ENCODE measurements at places on chromosomes 11 and 22. TPM values are rescaled to one million over a fixed set of nuclear protein-coding genes. Genes with fewer than 3 reads are reported as not detected.

GAL3ST1 gene
- not detected for total RNA-seq

GRCh38 chr11:12292766-12293165 is 84.6 kb upstream of the PARVA start:
- DNase-seq: no peak

CECR2 gene
- 0.50 TPM for total RNA-seq

DNA sequence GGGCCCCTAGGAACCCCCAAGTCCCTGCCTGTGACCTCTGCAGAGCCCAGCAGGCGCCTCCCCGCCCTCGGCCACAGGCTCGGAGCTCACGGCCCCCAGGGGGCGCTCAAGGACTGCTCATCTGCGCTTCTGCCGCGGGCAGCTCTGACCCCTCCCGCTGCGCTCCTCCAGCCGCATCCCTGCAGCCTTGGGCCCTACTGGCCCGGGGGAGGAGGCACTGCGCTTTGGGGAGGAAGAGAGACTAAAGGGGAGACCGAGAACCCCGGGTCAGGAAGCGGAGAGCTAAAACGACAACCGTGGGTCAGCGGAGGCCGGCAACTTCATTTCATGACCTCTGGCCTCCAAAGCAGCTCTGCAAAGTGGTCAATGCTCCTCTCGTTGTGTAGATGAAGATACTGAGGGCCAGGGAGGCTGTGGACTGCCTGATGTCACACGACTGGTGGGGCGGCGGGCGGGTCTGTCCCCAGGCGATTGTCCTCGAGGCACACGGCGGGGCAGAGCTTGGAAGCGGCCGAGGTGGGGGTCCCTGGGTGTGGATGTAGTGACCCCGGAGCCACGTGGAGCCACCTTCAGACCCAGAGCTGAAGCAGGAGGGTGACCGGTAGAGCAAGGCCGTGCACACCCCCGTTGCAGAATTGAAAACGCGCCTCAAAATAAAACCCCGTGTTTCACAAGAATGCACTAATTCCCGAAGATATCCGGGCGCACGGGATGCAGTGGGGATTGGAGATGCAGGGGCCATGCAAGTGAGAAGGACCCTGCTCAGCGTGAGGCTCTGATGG is 2.7 kb upstream of the KRTAP5-6 start:
- peak; percentile 58 for DNase-seq

GRCh38 chr11:111135101-111135500 is 110.4 kb upstream of the POU2AF2 start:
- no peak for DNase-seq

TMEM45B gene
- 0.17 TPM for total RNA-seq

DNA sequence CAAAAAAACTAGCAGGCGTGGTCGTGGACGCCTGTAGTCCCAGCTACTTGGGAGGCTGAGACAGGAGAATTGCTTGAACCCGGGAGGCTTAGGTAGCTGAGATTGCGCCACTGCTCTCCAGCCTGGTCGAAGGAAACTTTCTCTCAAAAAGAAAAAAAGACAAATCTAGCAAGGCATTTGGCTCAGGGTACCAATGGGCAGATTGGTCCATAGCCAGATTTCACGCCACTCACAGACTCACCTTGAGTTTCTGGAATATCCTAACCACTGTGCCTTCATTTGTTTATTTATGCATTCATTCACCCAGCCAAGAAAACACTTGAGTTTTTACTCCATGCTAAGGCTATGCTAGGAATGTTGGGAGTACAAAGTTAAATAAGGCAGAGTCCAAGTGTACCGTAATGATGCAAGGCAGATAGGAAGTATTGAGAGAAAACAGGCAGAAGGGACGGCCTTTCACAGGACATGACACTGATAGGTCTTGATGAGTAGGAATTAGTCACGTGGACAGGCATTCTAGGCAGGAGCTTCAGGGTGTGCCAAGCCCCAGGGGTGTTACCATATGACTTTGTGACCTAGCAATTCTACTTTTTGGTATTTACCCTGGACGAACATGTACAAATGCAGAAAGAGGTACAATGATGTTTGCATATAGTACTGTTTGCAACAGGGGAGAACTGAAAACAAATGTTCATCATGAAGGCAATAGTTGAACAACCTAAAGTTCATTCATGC is 3.0 kb upstream of the PACSIN3 start:
- peak; percentile 70 for DNase-seq

DNA sequence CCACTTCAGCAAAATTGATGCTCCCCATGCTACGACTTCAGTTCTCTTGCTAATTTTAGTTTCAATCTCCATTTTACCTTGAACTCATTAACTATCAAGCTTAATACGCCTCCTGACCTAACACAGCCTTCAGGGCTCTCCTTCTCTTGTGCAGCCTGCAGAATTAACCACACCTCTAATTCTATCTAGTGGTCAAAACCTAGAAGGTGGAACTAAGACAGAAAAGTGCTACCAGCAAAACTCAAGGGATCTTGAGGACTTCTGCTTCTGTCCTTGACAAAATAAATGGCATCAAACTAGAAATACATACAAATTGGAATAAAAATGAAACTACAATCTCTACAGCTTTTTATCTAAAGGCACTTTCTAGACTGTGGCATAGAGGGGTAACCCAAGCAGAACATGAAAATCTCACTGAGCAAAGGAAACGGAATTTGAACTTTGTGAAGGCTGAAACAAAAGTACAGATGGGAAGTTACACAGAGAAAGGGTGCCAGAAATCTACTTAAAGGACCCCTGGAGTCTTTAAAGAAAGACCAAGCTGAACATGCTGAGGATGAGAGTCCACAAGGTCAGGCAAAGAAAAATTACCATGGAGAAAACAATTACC is 10.7 kb downstream of the CWF19L2 start:
- DNase-seq: no peak

DNA sequence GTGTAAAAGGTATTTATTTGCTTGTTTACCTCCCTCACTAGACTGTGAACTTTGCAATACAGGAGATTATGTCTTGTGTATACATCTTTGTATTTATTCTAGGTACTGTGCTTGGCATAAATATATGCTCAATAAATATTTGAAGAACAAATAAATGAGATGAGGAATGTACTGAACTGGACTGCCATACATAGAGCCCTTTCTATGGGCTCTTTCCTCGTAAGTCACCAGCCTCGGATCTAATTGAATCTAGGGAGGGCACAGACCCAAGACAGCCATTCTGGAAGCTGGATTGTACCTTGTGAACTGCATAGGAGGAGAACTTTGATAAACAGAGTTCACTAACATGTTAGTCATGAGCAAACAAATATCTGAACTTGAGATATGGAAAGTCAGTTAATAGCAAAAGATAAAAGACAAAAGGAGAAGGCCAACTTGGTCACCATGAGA is 503.9 kb downstream of the INSC start:
- no peak for DNase-seq

PRG3 gene
- not detected for total RNA-seq

- peak; percentile 68 for DNase-seq
Observed at GRCh38 chr11:69215784-69216415, 60.2 kb downstream of the SMIM38 start.

NLRP10 gene
- total RNA-seq: 9.2 TPM

TMPRSS5 gene
- total RNA-seq: 0.33 TPM

CD3D gene
- total RNA-seq: not detected

LINC01488 gene
- not detected for total RNA-seq

DNA sequence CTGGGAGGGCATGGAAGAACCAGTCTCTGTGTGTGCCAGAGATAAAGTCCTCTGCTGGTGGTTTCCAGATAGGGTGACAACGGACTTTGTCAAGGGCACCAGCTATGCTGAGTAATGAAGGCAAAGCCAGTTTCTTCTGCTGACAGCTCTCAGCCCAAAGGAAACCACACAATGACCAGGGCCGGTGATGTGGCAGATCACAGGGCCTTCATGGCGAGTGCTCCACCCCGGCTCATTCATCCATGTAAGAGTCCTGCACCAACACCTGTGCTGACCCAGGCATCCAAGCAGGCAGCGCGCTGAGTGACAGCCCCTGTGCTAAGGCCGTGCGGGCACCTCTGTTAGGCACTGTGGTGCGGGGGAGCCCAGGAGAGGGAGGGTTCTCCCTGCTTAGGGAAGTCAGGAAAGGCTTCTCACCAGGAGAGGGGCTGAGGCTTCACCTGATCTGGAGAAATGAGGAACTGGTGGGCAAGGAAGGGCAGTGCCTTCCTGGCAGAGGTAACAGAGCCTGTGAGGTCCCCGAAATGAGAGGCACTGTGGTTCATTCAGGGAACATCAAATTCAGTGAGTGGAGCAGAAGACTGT is 33.8 kb downstream of the TP53I11 start:
- no peak for DNase-seq

SHANK3 gene
- 3.5 TPM for total RNA-seq

CDC42BPG gene
- 18.7 TPM for total RNA-seq

DNA sequence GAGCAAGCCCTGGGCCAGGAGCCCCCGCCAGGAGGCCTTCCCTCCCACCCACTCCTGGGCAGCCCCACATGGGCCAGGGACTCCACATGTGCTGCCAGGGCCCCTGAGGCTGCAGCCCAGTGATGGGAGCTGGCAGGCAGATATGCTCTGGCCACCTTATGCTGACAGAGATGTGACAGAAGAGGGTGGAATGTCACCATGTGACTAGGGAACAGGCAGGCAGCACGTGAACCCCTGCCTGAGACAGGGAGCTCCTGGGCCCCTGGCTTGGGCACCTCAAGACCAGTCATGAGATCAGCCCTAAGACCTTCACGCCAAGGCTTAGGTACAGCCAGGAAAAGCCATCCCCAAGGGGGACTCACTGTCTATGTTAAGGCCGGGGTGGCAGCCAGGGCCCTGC is 9.1 kb downstream of the PRODH start:
- DNase-seq: no peak

DNA sequence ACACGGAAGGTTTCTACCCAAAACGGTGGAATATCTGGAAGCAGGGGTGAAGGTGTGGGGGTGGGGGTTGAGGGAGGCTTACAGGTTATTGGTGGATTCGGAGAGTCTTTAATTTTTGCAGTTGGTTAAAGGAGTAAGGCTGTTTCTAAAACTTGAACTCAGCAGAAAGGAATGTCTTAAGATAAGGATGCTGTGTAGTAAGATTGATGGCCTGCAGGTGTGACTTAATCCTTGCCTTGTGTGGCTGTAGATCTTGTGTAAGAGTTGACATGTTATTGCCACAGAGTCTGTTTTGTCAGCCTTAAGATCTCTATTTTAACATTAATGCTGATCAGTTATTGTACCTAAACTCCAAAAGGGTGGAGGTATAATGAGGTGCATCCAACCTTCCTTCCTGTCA is 16.4 kb upstream of the OR6M1 start:
- DNase-seq: peak; percentile 12

- DNase-seq: no peak
Observed at GRCh38 chr11:9320047-9320446, 5.7 kb upstream of the TMEM41B start.

GRCh38 chr22:17431179-17431578 is 61.9 kb downstream of the CECR2 start:
- DNase-seq: peak; percentile 54

SLC22A25 gene
- total RNA-seq: not detected

DNA sequence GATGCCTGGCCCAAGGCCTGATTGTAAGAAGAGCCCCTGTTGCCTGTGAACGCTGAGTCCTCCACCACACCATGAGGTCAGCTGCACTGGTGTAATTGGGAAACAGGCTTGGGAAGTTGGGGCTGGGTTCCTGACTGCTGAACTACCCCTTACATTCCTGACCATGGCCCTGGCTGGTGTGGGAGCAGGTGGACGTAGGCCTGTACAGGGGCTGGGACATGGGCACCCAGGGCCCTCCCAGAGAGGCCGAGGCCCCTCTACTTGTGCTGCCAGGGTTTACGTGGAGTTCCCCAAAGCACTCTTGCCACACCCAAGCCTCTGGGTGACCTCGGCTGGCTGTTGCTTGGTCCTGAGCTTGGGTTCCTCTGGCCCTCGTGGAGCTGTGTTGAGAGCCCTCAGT is 5.4 kb downstream of the RELT start:
- DNase-seq: no peak

- DNase-seq: no peak
Observed at GRCh38 chr11:13480198-13480597, 15.6 kb downstream of the PTH start.

DNA sequence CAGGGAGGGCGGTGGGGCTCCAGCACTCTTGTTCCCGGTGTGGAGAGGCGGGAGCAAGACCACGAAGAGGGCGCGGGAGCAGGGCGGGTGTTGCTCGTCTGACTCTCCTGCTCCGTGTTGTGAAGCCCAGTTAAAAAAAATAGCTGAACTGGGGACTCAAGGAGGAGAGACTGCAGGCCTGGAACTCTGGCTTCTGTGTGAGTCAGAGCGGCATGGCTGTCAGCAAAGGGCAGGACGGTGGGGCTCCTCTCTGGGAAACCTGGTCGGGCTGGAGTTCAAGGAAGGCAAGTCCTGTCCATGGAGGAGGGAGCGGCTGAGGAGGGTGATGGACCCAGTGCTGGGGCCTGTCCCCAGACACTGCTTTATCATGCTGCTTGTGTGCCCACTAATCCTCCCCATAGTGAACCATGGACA is 152.3 kb downstream of the FEZ1 start:
- no peak for DNase-seq

THY1 gene
- 71.3 TPM for total RNA-seq

- no peak for DNase-seq
Observed at GRCh38 chr22:42412744-42413333, 19.4 kb downstream of the NFAM1 start.

All from mammary epithelial cell (primary cell).